Activated CD4-positive, alpha-beta T cell treated with anti-CD3 and anti-CD28 coated beads, Interleukin-2, amount 50 U/mL, for 48 hours (primary cell): ENCODE measurements at places on chromosomes 16 and 17.

- peak; percentile 37 for DNase-seq
Measured at GRCh38 chr16:75064403-75065148, 52.0 kb downstream of the LDHD start.

DNA sequence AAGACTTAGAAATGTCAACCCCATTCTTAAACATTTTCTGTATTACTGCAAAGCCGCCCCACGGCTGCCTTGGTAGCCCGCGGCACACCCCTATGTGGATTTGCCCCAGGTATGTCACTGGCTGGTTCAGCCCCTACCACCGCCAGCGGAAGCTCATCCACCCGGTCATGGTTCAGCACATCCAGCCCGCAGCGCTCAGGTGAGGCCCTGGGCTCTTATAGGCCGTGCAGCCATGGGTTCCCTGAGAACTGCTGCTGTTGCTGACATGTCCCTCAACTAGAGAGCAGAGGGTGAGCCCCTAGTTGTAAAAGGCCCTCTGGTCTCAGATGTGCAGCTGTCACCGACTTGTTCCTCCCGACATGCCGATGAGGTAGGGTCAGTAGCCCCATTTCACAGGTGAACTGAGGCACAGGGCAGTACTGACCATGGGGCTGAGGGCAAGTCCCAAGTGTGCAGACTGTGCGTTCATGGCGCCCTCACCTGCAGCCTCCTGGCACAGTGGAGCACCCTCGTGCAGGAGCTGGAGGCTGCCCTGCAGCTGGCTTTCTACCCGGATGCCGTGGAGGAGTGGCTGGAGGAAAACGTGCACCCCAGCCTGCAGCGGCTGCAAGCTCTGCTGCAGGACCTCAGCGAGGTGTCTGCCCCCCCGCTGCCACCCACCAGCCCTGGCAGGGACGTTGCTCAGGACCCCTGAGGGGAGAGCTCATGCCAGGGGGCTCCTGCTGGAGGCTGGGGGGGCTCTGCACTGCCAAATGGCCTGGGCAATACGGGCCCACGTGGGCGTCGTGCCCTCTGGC lies 8.7 kb downstream of the CYBC1 start:
- no peak for DNase-seq

GRCh38 chr17:7839876-7840261 lies 5.9 kb downstream of the KDM6B start:
- DNase-seq, result no peak

DNA sequence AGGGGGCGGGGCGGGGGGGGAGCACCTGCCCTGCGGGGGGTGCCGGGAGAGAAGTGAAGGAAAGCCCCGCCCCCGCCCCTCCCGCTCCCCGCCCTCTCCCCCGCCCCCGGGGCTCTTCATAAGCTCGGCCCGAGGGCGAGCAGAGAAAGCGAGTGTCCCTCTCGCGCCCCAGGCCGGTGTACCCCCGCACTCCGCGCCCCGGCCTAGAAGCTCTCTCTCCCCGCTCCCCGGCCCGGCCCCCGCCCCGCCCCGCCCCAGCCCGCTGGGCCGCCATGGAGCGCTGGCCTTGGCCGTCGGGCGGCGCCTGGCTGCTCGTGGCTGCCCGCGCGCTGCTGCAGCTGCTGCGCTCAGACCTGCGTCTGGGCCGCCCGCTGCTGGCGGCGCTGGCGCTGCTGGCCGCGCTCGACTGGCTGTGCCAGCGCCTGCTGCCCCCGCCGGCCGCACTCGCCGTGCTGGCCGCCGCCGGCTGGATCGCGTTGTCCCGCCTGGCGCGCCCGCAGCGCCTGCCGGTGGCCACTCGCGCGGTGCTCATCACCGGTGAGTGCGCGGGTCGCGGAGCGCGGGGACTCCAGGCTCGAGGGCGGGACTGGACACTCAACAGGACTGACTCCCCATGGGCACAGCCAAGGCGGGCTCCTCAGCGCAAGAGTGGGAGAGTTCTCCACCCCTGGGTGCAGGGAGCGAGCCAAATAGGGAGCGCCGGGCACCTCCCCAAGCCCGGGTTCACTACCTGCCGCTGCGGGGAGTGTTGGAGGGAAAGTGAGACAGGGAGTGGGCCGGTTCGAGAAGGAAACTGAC lies at the start of gene HSD11B2:
Gene HSD11B2, plus strand, starts transcription at position 145 of the 798 bp plus-strand sequence. Its CDS starts 128 bp downstream, at position 273.
- DNase-seq, result peak; percentile 21

- DNase-seq, result no peak
Measured at GRCh38 chr17:38587203-38587602, 18.5 kb downstream of the SRCIN1 start.

- no peak for DNase-seq
Measured at GRCh38 chr16:85897382-85897781, 1.6 kb upstream of the IRF8 start.

DNA sequence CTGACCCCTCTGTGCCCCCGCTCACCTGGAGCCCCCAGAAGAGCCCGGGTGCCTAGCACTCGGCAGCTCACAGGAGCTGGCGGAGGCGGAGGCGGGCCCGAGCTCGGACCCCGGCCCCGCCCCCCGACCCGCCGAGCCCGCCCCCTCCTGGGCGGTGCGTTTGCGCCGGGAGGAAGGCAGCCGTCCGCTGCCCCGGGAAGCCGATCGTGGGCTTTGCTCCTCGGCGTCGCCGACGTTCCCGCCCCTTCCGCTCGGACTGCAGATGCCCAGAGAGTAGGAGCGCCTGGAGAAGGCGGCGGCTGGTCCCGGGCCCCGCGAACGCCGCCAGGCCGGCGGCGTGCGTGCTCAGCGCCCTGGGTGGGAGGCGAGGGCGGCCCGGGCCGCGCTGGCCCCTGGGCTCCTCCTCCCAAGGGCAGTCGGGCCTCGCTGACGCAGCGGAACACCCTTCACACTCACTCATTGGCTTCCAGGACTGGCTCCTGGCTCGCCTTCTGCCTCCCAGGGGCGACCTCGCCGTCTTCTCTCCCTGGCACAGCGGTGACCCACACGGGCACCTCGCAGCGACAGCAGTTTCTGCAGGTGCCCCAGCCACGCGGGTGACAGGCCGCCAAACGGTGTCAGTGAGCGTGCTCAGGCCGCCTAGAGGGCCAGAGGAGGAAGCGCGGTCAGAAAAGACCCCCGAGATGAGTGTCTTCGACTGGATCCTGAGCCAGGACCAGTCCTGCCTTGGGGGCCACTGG lies at the start of gene PLSCR3:
Gene PLSCR3, minus strand, starts transcription at position 74 of the 740 bp plus-strand sequence. CDS start 415 bp downstream, outside the sequence.
- DNase-seq, result peak; percentile 87

DNA sequence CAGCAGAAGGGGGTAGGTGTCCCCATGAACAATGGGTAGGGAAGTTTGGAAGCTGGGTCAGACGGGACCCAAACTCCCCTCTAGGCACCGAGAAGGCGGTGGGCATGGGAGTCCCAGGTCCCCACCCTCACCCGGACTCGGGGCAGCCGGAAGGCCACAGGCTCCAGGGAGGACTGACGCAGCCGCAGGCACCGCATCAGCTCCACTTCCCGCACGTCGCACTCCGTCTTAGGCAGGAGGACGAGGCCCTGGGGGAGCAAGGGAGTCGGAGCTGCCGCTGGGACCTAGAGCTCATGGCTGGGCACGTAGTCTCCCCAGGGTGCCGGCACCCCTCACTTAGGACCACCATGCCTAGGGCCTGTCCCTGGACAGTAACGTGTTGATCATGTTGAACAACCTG lies 7.1 kb upstream of the PAM16 start:
- no peak for DNase-seq

DNA sequence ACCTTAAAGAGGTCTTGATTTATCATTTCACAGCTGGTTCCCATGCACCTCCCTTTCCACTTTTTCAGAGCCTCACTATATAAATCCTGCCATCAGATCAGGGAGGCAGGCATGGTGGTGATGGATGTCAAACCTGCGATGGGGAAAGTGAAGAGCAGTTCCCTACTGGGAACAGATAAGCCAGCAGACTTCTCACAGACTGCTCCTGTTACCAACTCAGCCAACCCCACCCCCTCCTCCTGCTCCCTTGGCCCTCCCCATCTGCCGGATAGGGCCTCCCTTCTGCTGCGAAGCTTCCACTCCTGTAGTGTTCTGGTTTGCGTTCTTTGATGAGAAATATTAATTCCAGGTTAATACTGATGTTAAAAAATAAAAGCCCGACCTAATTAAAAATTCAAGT lies 232.1 kb downstream of the STX8 start:
- DNase-seq, result no peak

- no peak for DNase-seq
Measured at GRCh38 chr16:12406926-12407690, 396.6 kb downstream of the CPPED1 start.

- DNase-seq, result no peak
Measured at GRCh38 chr16:72234387-72234786, 62.4 kb upstream of the PMFBP1 start.

GRCh38 chr16:78503602-78504001 lies 404.1 kb downstream of the WWOX start:
- peak; percentile 22 for DNase-seq

DNA sequence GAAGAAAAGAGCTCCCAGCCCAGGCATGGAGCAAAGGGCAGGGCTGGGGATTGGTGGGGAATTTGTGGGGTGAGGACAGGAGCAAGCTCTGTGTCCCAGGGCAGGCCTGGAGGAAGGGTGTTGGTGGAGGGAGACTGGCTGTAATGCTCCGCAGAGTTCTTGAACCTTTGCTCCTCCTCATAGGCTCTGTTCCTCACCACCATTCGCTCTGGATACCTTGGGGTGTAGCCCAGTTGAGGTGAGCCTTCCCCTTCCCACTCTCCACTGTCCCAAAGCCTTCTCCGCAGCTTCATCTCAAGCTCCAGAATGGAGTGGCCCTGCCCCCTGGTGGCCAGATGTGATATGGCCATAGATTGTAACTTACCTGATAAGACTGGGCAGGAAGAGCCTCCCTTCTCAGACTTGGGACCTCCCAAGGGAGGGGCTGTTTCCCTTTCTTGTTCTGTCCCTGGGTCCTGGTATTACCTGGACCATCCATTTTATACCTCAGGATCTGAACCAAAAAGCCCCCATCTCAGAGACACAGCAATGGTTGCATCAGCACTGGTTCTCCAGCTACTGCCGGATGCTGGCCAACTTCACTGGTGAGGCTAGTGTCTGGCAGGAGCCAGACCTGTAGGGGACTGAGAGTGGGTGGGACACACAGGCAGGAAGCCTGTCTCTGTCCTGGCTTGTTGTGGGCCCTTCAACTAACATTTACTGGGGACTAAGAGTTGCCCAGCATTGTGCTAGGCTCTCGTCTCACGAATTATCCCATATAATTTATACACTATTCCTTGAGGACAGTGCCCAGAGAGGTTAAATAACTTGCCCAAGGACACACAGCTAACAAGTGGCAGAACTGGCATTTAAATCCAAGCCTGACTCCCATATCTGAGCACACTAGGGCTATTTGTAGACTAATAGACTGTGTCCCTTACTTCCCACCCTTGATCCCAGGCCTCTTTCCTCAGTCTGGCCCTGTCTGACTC lies 19.1 kb upstream of the STAC2 start:
- peak; percentile 93 for DNase-seq

DNA sequence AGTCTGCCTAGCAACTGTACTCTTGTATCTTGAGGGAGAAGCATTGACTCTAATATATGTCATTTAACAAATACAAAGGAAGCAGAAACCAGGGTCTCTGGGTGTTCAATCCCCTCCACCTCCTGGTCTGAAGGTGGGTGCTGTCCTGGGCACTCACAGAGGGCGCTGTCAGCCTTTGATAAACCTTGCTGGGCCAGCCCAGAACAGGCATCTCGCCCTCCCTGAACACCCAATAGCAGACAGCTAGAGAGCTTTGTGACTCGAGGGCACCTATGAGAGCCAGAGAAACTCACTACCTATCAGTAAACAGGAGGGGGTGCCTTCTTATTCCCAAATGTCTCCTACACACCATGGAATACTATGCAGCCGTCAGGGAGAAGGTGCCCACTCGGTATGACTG lies 6.4 kb upstream of the PIPOX start:
- DNase-seq, result no peak

GRCh38 chr16:74729783-74730683 lies 29.4 kb upstream of the MLKL start:
- DNase-seq, result no peak

DNA sequence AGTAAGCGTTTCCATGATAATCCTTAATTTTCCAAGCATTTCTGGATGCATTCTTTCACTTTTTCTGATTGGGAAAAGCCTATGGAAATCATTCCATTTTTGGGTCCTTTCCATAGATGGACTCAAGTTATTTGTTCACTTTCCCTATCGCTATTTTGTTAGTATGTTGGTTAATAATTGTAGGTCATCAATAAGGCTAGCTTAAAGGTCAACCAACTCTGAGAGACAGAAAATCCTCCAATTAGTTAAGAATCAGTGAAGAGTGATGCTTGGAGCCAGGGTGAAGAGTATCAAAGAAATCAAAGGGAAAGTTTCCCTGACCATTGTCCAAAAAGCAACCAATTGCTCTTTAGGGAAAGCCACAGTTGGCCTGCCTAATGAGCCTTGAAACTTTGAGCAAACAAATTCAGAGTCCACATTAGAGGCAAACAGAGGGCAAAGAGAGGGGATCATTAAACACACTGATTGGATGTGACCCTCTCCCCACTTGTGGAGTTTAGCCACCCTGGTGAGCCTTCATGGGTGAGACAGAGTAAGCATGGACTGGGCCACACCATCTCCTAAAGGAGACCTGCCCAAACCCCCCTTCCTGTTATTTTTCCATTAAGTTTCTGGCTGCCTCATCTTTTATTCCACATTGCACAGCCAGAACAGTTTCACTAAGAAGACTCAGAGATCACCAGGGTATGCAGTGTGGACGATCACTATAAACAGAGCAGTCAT lies 133.4 kb upstream of the DYNLRB2 start:
- DNase-seq, result no peak

GRCh38 chr16:89317101-89317671 lies 99.7 kb downstream of the ZNF778 start:
- no peak for DNase-seq

GRCh38 chr16:6105115-6105514 lies 1007.5 kb upstream of the EEF2KMT start:
- no peak for DNase-seq

DNA sequence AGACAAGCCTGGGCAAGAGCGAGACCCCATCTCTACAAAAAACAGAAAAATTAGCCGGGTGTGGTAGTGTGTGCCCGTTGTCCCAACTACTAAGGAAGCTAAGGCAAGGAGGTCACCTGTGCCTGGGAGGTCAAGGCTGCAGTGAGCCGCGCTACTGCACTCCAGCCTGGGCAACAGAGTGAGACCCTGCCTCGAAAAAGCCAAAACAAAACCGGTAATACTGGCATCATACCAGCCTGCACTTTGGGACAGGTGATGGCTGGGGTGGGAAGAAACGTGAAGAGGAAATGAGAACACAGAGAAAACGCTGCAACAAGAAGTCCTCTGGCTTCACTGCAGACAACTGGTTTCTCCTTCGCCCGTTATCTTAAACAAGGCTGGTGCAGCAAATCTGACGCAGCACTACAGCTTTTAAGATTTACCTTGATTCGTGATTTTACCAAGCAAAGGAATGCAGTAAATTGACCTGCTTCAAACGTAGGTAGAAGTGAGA lies 725 bp upstream of the CASC3 start:
- peak; percentile 24 for DNase-seq
